ENCODE measurements at places on chromosomes 5 and 9.

GRCh38 chr5:140570488-140570887 lies 5.9 kb downstream of the SLC35A4 start:
- DNase-seq: no peak

- DNase-seq: no peak
Measured at GRCh38 chr5:65883461-65883860, 42.9 kb upstream of the ERBIN start.

DNA sequence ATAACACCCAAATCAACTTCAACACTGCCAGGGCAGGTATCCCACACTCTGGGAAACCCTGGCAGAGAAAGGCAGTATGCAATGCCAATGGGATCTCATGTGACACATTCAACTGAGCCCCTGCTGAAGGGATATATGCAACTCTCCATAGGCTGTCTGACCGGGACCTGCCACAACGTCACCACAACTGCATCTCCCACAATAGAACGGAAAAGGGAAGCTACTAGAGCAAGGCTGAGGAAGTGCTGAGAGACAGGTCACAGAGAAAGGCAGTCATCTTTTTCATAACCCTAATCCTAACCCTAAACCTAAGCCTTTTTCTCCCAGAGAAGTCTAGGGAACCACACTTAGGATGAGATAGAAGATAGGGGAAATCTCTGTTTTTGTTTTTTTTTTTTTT lies 345.9 kb upstream of the CD180 start:
- no peak for DNase-seq

DNA sequence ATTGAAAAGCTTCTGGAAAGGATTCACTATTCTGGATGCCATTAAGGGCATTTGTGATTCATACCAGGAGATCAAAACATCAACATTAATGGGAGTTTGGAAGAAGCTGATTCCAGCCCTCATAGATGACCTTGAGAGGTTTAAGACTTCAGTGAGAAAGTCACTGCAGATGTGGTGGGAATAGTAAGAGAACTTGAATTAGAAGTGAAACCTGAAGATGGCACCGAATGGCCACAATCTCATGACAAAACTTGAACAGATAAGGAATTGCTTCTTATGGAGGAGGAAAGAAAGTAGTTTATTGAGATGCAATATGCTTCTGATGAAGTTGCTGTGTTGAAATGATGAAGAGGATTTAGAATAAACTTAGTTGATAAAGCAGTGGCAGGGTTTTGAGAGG lies 254.6 kb upstream of the SLC24A2 start:
- DNase-seq: no peak

- no peak for DNase-seq
Measured at GRCh38 chr9:28707616-28708015, 1134.3 kb upstream of the C9orf72 start.

DNA sequence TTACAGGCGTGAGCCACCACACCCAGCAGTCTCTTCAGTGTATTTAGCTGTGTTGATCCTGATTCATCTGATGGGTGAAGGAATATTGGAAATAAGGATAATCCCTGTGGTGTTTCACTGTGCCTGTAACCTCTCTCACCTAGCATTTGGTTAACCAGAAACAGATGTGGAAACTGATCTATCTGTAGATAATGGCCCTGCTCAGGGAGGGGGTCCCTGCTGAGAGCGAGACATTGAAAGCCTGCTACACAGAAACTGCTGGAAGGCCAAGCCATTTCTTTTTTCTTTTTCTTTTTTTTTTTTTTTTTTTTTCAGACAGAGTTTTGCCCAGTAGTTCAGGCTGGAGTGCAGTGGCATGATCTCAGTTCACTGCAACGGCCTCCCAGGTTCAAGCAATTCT lies 28.4 kb downstream of the QRFP start:
- DNase-seq: no peak

- DNase-seq: no peak
Measured at GRCh38 chr5:168468836-168469235, 17.4 kb upstream of the RARS1 start.

- DNase-seq: peak; percentile 78
Measured at GRCh38 chr9:133889584-133890301, 102.4 kb downstream of the VAV2 start.

Data from NCI-H1092 treated with DMSO at 0.1 percent for 48 hours (cell line).